ENCODE measurements at places on chromosomes 7 and 10.

DNA sequence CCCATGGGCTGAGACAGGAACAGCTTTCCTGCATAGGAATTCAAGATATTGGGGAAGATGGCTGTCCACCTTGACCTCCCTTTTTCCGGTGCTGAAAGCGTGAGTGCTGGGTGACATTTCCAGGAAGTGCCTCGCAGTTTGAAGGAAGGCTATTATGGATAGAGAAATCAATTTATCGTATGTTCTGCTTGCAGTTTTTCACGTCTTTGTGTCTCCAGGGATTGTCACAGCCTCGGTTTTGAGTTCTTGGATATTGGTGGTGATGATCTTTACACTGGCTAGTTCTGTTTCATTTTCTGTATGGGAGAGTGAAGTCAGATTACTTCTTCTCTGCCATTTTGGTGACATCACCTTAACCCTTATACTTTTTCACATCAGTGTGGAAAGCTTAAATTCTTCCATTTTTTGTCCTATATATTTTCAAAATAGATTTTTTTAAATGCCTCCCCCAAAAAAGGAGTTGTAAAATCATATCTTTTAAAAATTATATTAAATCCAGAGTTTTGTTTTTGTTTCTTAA, 102.5 kb upstream of the APBB1IP start:
- DNase-seq = no peak

- no peak for DNase-seq
These were observed 198.6 kb upstream of the LYZL2 start for GRCh38 chr10:30828164-30828563.

GRCh38 chr10:99779335-99779734, 3.1 kb upstream of the ABCC2 start:
- no peak for DNase-seq

GRCh38 chr7:31747553-31747952, 60.5 kb downstream of the PPP1R17 start:
- DNase-seq = no peak

- DNase-seq = no peak
These were observed 21.6 kb downstream of the AHR start for GRCh38 chr7:17320102-17320497.

DNA sequence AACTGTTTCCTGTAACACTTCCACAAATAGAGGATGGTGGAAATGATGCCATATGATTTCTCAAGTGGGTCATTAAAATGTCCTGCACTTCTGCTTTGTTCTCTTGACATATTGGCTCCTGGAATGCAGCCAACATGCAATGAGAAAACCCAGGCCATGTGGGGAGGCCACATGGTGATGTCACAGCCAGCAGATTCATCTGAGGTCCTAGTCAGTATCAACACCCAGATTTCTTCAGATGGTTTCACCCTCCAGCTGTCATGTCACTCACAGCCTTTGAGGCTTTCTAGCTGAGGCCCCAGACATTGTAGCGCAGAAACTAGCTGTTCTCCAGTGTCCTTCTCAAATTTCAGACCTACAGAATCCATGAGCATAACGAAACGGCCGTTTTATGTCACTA, 102.3 kb upstream of the NUPR2 start:
- DNase-seq = no peak

- DNase-seq = no peak
These were observed 20.5 kb downstream of the SPAG6 start for GRCh38 chr10:22365644-22366434.

DNA sequence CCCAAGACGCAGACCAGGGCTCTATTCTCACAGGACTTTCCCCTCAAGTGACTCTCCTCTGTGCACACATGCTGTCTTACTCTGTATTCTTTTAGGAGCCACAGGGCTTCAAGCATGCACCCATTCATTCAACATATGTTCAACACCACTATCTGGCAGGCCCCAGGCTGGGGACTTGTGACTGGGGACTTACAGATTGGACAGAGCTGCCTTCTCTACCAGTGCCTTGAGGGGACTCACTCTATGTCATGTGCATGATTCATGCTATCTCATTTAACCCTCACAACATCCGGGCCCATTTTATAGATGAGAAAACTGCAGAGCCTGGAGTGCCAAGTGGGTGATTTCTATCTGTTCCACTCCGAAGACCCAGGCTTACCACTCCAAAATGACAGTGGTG, 34.3 kb downstream of the MYL10 start:
- no peak for DNase-seq

DNA sequence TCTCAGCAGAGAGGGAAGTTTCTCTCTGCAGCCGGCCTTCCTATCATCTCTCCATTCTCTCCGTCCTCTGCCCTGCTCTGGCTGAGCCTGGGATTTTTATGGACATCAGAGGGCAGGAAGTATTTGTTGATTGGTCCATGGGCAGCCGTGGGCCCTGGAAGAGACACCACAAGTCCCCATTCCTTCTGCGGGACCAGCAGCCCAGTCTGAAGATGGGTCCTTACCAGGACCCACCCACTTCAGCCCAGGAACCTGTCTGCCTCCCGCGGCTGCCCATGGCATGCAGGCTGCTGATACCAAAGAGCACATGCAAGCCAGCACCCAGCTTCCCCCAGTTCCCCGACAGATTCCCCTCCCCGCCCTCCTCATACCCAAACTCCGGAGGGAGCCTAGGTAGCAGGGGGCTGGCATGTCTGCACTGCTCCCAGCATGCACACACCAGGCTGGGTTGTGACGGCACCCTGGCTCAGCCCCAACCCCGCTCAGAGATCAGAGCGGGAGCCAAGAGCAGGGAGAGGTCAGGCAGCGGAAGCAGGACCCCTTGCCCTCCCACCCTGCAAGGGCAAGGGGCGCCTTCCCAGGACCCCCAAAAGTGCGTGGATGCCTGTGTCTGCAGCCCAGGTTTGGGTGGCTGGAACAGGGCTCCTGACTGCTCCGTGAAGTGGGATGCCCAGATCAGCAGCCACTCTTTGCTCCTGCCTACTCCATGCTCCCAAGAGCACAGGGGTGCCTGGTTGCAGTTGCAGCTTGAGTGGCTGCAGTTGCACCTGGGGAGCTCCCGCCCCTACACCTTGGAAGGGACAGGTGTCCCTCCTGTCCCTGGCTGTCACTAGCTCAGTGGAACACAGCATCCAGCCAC, 538.6 kb upstream of the POT1 start:
- DNase-seq = no peak

GRCh38 chr10:79269969-79270368, 77.3 kb upstream of the PPIF start:
- no peak for DNase-seq

- no peak for DNase-seq
These were observed 33.1 kb downstream of the GPRIN2 start for GRCh38 chr10:46523119-46523961.

- DNase-seq = no peak
These were observed 56.7 kb downstream of the PCLO start for GRCh38 chr7:83105948-83106347.

DNA sequence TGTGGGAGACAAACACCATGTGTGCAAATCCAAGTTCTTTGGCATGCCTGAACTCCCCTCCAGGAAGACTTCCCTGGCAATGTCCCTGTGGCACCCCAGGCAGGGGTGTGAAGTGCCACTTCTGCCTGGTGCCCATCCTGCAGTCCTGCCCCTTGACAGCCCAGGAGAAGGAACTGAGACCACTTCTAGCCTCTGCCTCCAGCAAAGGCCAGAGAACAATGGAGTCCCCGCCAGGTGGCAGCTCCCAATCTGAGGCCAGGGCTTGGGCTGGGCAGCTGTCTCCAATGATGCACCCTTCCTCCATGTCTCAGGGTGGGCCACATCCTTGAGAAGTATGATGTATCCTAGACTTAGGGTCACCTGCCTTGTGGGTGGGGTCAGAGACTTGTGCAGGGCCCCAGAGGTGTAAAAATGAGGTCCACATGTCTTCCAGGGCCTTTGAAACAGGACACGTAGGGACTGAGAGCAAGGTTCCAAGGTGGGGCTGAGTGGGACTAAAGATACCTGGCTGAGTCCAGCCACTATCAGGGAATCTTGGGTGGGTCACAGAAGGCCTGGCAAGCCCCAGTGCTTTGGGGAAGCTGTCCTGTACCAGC, 5.5 kb downstream of the FXYD4 start:
- no peak for DNase-seq

DNA sequence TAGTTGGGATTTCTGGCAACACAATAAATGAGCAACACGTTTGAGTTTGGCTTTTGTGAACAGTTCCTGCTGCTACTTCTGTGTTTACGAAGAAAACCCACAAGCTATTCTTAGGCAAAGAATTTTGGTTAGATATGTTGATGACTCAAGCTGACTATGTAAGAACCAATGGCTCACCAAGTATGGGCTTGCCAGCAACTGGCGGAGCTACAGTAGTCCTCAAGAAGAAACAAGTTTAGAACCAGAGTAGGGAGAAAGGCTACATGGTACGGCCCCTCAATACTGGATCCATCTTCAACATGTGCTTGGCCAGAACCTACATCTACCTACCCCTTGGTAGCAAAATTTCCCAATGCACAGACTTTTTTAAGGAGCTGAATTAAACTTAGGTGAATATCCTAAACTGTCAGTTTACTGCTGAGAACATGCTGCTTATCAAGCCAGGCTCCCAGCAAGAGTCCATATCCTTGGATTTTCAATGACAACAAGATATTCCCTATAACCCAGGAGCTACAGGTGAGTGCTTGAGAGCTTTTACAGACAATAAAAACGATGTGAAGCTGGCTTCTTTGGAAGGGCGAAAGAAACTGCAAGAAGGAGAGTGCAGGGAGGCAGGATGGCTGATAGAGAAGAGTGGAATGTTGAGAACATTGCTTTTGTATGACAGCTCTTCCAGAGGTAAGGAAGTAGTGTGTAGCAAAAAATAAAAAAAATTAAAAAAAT, 74.3 kb upstream of the ASAH2 start:
- DNase-seq = peak; percentile 89

DNA sequence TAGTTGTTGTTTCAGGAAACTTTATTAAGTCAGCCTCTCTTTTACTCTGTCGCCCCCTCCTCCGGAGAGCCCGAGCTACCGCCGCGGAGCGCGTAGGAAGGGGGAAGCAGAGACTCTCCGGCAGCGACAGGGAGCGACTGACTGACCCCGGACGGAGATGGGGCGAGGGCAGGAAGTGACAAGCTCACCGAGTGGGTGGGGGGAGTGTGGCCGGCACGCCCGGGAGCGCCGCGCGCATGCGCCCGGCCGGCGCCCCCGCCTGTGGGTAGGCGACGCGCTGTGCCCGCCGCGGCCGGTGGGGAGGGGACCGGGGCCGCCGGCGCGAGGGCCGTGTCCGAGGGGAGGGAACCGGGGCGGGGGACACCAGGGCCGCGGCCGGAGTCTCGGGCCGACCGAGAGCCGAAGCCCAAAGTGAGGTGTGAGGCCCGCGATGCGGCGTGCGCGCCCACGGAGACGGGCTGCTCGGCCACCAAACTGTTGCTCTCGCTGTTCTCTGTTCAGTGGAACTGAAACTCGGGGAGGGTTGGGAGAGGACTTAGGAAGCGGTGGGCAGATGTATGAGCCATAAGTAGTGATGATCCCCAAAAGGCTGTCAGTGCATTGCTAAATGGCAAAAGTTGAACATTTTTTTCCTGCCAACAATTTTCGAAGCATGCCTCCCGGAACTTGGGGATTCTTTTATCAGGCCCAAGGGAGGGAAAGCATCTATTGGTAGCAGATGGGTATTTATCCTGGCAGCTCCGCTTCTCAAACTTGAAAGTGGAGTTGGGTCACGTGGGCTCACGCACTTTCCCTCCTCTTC, at the start of gene ZNF800:
Gene ZNF800, minus strand, starts transcription at position 143 of the 802 bp plus-strand sequence. CDS start 1,151 bp downstream, outside the sequence.
- peak; percentile 41 for DNase-seq

- no peak for DNase-seq
These were observed 6.1 kb upstream of the DEPP1 start for GRCh38 chr10:44984671-44985101.

- DNase-seq = no peak
These were observed 186.6 kb upstream of the LYZL1 start for GRCh38 chr10:29102233-29102632.

DNA sequence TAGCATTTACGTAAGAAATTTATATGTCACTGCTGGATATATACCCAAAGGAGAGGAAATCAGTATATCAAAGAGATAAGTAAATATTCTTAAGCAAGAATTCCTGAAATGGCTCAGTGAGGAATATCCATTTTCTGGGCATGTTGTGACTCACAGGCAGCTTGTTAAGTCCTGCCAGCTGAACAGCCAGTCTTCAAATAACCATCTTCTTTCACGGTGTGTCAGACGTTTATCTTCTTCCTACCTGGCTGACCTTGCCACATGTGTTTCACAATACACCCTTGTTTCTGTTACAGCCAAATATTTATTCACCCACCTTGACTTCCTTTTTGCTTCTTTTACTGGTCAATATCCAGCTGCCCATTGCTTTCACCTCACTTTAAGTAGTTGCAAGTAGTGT, 648.1 kb downstream of the ANKRD7 start:
- no peak for DNase-seq

DNA sequence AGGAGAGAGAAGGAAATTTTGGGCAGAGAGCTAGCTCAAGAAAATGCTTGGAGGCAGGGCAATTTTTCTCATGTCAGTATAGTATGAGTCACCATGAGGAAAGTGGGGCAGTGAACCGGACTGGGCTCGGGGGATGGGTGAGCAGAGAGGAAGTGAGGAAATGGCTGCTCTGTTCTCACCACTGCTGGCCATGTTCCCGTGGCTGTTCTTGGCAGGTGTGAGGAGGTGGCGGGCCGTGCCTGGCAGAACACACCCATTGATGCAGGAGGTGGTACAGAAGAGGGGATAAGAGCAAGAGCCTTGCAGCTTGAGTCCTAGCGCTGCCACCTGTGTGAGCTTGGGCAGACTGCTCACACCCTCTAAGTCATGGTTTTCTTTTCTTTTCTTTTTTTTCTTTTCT, 304.4 kb upstream of the LYZL1 start:
- DNase-seq = peak; percentile 77

DNA sequence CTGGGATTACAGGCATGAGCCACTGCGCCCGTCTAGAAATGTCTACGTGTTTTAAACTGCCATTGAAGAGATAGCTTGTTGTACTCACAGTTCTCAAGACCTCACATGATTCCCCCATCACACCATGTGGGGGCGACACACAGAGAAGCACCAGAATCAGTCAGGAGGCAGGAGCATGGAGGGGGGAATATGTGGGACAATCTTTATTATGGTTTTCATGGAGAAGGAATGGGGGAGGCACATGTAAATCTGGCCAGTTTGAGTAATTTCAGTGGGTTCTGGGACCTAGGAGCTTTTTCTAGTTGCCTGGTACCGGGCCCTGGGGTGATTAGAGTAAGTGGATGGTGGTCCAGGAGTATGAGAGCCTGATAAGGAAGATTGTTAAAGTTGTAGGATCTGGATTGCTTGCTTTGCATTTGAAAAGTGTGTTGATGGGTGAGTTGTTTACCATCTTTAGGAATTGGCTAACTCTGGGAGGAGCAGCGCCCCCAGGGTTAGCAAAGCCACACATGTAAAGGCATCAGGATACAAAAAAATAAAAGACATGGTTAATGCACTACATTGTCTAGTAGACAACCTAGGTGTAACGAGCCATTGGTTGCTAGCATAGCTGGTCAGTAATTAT, 85.4 kb upstream of the SLC13A1 start:
- DNase-seq = no peak

All from kidney epithelial cell (primary cell).